Activated B cell treated with CpG ODN at 0.5 μM for 24 hours (primary cell): ENCODE measurements at places on chromosomes 2 and 18. TPM values are rescaled to one million over a fixed set of nuclear protein-coding genes. Genes with fewer than 3 reads are reported as not detected.

- DNase-seq = no peak
Measured at GRCh38 chr2:204065566-204065965, 129.0 kb downstream of the ICOS start.

DNA sequence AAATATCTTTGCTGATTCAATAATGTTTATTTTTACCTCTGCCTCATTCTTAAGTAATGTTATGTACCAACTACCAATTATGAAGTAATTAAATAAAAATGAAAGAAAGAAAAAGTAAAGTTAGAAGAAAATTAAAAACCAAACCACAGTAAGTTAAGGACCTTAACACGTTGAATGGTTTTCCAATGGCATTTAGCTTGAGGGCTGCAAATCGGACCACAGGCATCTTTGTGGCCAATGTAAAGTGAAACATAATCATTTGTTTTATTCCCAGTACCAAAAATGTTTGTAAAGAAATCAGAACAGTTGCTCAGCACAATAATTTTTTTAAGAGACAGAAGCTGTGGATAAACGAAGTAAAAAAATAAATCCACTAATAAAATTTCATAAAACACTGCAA, 1455.5 kb upstream of the ZEB2 start:
- DNase-seq = no peak

GRCh38 chr2:225274751-225275150, 124.8 kb upstream of the NYAP2 start:
- no peak for DNase-seq

- DNase-seq = no peak
Measured at GRCh38 chr2:219744600-219744999, 117.2 kb downstream of the SLC4A3 start.

DNA sequence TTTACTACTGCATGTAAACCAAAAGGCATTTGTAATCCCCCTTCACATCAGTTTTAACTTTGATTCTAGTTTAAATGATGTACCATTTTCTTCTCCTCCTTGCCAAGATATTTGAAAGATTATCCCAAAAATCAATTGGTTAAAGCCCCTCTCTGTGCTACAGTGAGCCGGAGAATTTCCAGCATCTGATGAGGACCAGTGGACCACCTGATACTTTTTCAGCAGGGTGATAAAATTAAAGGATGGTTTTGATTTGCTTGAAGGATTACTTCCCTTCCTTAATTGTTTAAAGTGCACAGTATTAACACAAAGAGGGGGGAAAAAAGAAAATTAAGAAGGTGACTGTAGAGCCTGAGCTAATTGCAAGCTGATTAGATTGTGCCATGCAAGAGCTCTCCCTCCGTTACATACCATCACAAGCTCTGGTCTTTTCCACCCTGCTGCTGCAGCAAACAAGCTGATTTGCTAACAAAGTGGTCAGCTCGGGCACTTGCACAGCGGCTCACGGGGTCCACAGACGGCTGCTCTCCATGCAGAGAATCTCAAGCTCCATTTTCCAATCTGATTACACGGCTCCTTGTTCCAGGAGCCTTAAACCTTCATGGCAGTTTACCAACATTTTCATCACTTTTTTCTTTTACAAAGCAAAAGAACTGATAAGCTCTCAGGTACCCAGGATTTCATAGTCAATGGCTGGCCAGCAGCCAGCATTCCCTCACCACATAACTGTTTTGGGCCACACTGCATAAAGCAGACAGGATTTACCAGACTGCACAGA, 22.1 kb downstream of the FIGN start:
- no peak for DNase-seq

- no peak for DNase-seq
Measured at GRCh38 chr2:127879899-127880298, 5.9 kb downstream of the AMMECR1L start.

DNA sequence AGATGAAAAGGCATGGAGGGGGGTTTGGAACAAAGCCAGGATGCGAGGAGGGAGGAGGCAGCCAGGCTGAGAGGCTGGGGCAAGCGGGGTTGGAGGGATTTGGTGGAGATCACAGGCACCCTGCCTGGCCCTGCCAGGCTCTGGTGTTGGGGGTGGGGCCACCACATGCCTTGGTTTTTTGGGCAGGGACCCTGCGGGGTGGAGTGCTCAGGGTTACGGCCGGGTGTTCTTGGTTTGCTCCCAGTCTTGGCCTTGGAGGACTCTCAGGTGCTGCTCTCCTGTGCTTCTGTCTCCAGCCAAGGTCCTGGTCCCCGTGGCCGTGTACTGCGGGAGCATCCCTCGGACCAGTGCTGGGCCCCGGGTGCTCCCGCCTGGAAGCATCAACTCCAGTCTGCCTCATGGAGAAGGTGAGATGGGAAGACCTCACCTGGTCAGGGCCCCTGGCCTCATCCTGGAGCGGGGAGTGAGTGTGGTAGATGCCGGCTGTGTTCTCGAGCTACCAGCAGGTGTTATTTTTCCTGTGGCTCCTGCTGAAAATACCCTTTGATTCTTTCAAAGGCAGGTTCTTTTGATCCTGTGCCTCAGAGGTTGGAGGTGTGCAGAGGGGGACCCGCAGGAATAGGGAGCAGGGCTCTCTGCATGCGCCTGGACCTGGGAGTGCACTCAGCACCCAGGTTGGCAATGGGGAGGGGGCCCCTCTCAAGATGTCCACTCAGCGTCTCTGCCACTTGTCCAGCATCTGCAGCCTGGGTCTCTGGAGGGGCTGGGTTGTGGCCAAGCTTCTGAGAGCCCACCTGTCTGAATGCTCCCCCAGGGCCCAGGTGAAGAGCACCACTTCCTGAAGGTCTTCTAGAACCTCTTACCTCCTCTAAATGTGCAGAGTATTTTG, 17.0 kb downstream of the TOGARAM2 start:
- DNase-seq = no peak

DNA sequence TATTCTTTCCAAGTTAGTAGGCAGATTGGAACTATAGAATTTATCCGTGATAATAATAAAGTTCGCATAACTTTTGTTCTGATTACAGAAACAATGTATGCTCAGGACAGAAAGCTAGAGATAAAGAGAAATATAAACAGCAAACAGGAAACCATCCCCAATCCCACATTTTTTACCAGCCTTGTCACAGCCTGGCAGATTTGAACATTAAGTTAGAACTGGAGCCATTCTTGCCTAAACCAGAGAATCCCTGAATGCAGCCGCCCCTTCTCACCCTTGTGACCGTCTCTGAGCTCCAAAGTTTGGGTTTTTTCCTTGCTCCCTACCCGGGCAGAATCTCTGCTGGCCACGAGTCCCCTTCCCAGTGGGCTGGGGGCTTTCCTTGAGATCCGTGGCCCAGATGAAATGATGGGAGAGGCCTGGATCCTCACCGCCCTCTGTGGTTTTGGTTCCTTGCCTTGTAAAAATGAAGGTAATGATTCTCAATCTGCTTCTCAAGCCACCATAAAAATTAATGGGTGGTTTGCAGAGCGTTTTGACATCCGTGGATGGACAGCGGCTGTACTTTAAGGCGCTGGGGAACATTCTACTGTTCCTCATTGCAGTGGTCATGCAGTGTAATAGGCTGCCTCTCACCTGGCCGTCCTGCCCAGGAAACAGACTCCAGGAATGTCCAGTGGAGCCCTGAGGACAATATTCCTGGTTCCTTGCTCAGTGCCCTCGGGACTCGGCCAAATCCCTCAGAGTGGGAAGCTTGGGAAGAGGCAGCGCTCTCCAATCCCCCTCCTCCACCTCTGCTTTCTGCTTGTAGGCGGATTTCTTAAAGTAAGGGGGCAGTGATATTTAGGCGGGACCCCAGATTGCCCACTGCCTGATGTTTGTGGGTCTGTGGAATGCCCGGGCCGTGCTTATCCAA, 1.6 kb downstream of the SH3BP4 start:
- no peak for DNase-seq

GRCh38 chr2:95729597-95729955, 137.8 kb downstream of the TRIM43 start:
- no peak for DNase-seq

DNA sequence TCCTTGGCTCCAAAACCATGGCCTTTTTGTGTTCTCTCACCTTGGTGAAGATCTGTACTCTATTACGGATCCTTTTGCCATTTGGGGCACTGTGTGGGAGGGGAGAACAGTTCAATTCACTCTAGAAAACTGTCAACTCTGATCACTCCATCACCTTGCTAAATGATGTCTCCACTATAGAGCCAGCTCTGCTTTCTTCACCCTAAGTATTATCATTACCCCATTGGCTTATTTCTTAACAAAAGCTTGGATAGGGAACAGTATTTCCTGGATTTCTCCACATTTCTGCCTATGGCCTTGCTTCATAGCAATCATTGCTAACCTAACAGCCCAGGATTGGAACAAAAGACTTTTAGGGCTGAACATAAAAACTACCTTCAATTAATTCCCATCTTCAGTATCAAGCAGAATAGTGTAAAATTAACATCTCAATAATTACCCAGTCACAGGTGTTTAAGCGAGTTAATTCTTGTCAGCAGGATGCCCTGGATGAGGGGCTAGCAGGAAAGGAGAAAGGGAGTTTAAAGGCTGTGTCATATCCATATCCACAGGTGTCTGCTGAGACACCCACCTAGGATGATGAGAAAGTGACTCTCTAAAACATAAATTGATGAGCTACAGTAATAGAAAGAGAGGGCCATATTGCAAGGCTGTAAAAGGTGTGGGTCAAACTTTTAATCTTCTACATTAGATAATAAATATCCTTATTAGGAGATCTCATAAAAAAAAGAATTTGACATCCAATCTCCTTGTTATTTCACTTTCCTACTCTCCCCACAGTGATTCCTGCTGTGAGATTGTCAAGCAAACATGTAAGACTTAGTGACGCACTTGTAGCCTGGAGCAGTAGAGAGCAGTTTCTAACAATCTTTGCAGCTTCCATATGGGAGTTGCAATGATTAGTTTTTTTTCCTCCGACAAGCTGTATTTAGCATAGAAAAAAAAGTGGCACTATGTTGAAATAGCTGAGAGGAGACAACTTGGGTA, 589.5 kb upstream of the NXPH2 start:
- no peak for DNase-seq

DNA sequence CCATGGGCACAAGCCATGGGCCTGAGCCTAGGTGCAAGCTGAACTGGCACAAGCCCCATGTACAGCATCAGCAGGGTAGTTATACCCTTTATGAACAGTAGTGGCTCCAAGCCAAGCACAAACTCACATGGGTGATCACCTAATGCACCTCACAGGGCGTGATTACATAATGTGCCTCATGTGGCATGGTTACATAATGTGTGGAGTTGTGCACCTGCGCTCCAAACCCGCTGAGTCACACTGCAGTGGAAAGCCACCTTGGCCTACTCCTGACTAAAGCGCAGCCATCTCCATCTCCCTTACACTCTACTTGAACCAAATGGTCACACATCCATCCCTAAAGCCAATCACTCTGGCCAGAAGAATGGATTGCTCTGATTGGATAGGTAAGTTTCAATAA, 279.7 kb downstream of the MBD2 start:
- no peak for DNase-seq

GRCh38 chr2:9473985-9474360, 378 bp upstream of the IAH1 start:
- no peak for DNase-seq

DNA sequence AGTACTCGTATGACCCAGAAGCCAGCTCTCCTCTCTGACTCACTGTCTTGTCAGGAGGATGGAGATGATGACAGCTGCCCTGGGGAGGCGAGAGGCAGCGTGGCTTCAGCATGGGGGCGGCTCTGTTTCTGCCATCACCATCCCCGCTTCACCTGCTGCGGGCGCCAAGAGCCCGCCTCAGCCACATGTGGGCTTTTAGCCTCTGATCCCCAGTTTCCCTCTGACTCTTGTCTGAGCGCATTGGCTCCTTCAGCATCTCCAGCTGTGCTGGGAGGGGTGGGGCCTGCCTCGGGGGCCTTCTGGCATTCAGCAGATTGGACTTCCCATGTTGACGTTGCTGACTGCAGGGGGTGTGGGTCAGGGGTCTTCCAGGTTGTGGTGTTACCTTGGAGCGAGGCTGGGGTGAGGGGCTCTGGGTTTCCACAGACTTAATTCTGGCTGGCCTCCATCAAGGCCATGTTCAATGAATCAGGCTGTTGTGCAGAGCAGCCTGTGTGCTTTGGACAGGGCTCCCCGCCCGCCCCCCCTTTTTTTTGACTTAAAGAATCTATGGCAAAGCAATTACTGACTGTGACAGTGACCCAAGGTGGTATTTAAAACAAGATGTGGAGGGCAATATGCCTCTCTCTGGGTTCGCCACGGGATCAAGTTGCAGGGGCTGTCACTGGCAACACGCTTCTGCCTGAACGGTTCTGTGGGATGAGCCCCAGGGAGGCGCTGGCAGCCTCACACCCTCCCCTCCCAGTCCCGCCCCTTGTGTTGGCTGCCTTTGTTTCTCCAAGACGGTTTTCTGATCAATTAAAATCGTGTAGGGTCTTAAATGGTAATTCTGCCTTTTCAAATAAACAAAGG, 228.3 kb downstream of the LDLRAD4 start:
- DNase-seq = no peak

GRCh38 chr2:55108456-55109160, 58.4 kb upstream of the RTN4 start:
- no peak for DNase-seq

- no peak for DNase-seq
Measured at GRCh38 chr2:190169221-190170072, 106.9 kb upstream of the MSTN start.

DNA sequence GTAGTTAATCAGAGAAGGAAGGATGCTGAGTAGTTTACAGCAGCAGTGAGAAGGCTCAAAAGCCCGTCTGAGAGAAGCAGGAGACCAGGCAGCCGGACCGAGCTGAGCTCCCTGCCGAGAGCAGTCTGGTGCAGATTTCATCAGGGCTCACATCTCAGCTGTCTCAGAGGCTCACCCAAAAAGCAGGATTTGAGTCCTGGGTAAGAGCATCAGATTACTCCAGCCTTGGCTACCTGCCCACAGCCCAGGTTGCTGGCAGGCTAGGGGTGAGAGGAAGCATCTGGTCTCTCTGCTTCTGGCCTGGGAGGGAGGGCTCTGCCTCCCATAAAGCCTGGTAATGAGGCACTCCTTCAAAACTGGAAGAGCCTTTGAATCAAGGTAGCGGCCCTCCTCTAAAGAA, 140.5 kb downstream of the ST6GAL2 start:
- DNase-seq = no peak

- no peak for DNase-seq
Measured at GRCh38 chr2:237904831-237905599, 45.6 kb downstream of the RAMP1 start.

GRCh38 chr2:23673830-23674679, 252.9 kb downstream of the ATAD2B start:
- DNase-seq = no peak

- no peak for DNase-seq
Measured at GRCh38 chr2:235554385-235554784, 60.5 kb downstream of the AGAP1 start.

Gene HOXD10
- total RNA-seq = not detected in 2 replicates

Gene MC5R
- not detected in 2 replicates for total RNA-seq

Gene CABYR
- total RNA-seq = 2.7 and 2.8 TPM in 2 replicates

Gene MDH1B
- not detected in 2 replicates for total RNA-seq

Gene LNPK
- 15.2 TPM in 2 replicates for total RNA-seq

Gene TMEM17
- total RNA-seq = 0.12 TPM in 1 of 2 replicates, not detected in the other

Gene ANKRD30BL
- not detected in 2 replicates for total RNA-seq

Gene GIGYF2
- 68.9 and 77.9 TPM in 2 replicates for total RNA-seq
